ENCODE measurements at places on chromosomes 1 and 21.

DNA sequence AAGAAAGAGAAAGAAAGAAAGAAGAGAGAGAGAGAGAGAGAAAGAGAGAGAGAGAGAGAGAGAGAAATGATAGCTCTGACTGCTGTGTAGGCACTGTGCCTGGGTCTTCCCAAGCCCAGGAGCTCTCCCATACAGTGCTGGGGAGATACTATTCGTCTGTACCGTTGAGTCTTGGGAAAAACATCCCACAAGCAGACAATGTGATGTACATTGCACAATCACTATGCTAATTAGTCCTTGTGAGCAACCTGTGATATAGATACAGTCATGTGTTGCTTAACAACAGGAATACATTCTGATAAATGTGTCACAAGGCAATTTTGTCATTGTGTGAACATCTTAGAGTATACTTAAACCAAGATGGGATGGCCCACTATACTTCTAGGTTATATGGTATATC lies 381.0 kb downstream of the HHAT start:
- no peak for DNase-seq

GRCh38 chr1:2113620-2114135 lies 63.5 kb downstream of the PRKCZ start:
- no peak for DNase-seq

DNA sequence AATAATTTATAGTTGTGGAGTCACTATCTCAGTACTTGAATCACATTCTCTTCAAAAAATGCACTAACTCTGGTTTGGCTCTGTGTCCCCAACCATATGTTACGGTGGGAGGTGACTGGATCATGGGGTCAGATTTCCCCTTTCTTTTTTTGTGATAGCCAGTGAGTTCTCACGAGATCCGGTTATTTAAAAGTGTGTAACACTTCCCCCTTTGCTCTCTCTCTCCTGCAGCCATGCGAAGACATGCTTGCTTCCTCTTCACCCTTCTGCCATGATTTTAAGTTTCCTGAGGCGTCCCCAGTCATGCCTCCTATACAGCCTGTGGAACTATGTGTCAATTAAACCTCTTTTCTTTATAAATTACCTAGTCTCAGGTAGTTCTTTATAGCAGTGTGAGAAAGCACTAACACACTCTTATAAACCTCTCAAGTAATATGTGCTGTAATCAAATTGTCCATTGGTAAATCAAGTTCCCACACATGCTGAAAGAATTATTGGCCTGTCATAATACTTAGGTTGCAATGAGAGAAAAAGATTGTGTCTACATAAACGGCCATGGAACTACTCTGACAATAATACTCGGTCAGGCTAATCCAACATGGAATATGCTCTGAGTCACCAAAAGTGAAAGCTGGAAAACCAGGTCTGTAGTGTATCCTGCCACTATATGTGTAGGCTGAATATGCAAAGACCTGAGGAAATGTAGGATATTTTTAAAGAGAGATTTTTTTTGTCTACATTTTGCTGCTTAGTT lies 107.5 kb downstream of the SLC44A5 start:
- DNase-seq = no peak

DNA sequence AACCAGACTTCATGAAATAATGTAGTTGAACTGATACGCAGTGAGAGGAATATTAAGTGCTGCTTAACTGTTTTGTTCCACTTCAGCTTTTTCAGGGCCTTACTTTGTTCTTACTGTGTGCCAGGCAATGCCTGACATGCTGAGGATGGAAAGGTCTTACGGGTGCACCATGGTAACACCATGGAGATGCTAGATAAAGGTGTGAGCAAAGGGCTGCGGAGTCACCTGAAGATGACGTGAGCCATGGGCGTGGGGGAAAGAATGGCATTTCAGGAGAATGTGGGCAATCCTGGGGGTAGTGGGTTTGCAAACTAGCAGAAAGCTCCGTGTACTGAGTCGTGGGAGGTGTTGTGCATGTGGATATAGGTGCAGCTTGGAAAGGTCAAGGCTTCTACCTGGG lies 27.3 kb downstream of the MAN1C1 start:
- DNase-seq = no peak

DNA sequence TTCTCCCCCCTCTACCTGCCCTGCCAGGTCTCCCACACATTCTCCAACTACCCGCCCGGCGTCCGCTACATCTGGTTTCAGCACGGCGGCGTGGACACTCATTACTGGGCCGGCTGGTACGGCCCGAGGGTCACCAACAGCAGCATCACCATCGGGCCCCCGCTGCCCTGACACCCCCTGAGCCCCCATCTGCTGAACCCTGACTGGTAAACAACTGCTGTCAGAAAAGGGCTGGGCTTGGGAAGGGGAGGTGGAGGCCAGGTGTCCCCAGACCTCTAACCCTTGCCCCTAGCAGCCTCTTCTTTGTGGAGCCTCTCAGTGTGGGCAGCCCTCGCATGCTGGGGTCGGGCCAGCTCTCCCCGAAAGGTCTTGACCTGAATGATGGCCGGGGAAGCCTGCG lies 2.9 kb upstream of the FBXO6 start:
- no peak for DNase-seq

DNA sequence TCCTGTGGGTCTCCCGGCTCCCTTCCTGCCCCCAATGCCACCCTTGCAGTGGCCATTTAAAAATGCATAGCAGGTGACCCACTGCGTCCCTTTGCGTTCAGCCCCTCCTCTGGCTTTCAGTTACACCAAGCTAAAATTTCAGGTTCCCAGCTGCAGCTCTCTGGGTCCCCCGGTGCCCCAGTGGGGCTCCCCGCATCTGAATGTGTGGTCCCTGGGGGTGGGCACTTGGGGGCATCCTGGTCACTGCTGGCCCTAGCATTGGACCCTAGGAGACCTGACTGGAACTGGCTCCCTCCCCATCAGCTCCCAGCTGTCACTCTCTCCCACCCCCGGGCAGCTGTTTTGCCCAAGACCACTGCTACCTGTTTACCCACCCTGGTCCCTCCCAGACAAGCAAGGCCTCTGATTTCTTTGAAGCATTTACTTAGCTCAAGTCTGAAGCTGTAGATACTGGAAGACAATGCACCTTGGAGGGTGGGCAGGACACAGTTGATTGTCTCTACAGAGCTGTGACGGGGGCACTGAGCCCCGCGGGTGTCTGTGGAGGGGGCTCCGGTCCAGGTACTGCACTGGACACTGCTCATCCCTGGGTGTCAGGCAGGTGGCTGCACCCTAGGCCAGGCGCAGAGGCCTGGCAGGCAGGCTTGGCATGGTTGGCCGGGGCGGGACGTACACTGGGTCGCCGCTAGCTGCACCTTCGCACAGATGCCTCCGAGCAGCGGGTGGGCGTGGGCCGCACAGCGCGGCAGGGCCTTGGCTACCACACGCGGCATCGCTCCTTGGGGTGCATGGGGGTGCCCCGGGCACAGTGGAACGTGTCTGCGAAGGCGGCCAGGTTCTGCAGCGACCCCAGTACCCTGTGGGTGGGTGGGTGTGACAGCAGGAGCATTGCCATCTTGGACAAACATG lies 3.9 kb downstream of the PRXL2B start:
- DNase-seq = no peak

GRCh38 chr1:40922969-40923368 lies 56.5 kb upstream of the CTPS1 start:
- no peak for DNase-seq

DNA sequence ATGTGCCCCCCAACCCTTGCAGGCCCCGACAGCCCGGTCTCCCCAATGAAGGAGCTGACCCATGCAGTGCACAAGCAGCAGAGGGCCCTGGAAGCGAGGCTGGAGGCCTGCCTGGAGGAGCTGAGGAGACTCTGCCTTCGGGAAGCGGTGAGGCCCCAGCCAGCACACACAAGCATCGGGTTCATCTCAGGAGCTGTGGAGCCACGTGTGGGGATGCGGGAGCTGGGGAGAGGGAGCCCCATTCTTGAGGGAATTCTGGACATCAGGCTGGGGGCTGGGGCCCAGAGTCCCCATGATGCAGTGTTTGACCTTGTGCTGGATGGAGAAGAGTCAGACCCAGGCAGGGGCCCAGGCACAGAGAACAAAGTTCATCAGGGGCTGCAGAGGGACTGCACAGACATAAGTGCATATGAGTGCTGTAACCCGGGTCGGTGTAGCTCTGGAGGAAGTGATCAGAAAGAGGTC lies 4.8 kb downstream of the INAVA start:
- no peak for DNase-seq
